Gastrocnemius medialis (tissue), 4 donors: ENCODE measurements at places on chromosomes 5 and 9.

DNA sequence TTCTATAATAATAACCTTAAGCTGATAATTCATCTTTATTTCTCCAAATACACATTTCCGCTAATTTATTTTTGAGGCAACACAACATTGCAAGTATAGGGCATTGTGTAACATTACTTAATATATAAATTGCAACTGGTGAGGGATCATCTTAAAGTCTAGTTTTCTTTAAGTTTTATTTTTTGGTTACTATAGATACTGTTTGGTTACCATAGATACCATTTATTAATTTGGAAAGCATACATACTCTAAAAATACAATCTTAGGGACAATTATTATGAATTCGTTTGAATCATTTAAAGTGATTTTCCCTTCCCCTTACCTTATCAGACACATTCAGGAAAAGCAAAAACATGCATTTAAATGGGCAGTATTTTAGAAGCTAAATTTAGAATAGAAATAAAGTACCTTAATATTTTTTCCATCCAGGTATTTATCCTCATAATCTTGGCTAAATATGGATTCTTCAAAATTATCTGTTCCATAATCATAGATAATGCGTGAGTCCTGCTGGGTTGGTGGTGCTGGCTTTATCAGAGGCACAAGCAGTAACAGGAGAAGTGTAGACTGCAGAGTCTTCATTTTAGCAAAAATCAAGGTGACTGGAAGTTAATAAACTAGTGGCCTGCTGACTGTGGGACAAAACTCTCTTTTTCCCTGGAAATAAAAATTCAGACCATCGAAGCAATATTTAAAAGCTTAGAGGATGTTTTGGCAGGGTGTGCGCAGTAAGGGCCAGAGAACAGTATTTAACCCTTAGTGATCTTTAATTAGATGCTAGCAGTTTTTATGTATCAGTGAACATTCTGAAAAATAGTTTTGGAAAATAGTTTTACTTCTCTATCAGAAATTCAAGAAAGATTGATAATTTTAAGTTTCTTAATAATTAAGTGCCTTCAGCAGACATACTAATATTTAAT is 1.3 kb downstream of the OGN start:
- no peak for DNase-seq

GRCh38 chr5:38323645-38324295 is 65.4 kb downstream of the EGFLAM start:
- no peak for DNase-seq

GRCh38 chr9:95857124-95857523 is 18.4 kb upstream of the ERCC6L2 start:
- DNase-seq: no peak

DNA sequence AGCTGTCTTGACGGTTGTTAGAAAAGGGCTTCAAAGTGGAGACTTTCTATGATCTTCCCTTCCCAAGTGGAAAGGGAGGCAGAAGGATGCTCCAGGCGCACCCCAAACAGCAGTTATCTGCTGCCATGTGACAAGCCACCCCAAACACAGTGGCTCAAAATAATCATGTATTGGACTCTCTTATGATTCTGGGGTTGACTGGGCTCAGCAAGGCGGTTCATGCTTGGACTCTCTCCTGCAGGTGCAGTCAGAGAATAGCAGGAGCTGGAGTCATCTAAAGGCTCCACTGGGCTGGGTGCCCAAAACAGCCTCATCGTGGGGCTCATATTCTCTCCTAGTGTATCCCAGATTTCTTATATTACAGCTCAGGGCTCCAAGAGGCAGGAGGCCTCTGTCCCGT is 177.6 kb upstream of the IER5L start:
- DNase-seq: no peak

DNA sequence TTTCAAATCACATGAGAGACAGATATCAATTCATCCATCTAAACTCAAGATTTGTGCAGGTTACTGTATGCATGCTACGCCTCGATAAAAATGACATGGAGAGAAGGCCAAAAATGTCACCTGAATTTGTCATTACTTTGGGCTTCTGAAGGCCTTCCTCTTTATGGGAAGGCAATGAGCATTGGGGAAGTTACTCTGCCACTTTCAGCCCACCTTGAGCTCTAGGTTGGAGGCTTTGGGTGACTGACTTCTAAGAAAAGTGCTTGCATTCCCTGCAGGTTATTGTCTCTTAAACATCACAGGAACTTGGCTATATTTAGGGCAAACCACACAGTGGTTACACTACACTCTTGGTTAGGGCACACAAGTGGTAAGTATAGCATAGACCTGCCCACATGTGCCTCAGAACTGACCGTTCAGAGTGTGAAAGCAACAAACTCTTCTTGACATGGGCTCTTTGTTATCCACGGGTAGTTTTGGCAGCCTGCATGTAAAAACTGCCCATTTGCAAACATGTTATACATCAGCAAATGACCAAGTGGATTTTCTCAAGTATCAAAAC is 169.5 kb downstream of the ZNF608 start:
- DNase-seq: no peak

GRCh38 chr5:153816870-153817269 is 221.8 kb downstream of the FAM114A2 start:
- DNase-seq: no peak

GRCh38 chr9:125650271-125650737 is 56.7 kb downstream of the MAPKAP1 start:
- no peak for DNase-seq

DNA sequence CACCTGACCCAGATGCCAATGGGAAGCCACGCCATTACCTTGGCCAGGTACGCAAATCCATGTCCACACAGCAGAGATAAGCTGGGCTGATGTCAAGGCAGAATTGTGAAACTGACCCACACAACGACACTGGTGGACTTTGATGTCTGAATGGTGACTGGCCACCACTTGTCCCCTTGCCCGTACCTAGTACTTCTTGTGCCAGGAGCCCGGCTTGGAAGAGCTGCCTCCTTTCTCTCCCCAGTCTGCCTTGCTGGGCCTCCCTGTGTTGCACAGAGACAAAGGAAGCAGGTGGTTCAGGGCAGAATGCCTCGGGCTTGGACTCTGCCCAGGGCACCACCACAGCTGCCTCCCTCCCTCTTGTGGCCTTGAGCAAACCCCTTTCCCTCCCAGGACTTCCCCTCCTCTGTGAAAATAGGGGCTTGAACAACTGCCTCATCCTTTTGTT is 23.3 kb downstream of the PTGES2 start:
- peak; percentile 94 for DNase-seq

GRCh38 chr9:137619240-137620047 is 639 bp downstream of the EHMT1 start:
- no peak for DNase-seq

GRCh38 chr5:14735944-14736343 is 71.4 kb downstream of the OTULIN start:
- DNase-seq: no peak

DNA sequence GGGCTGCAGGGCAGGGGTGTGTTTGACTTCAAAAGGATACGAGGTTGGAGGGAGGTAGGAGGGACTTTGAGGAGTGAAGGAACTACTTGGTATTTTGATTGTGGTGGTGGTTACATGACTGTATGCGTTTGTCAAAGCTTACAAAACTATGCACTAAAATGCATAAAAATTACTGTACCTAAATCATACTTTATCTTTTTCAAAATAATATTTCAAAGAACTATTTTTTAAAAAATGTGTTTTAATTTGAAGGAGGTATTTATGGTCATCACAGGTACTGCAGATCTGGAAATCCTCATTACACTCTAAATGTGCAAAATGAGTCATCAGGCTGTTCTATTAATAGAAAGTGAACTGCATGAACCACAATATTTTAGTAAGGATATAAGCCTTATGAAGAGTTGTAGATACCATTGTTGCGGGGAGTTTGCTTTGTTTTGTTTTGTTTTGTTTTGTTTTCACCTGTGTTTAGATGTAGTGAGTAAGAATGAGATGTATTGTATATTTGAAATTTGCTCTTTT is 116.9 kb downstream of the ARRDC3 start:
- DNase-seq: no peak

DNA sequence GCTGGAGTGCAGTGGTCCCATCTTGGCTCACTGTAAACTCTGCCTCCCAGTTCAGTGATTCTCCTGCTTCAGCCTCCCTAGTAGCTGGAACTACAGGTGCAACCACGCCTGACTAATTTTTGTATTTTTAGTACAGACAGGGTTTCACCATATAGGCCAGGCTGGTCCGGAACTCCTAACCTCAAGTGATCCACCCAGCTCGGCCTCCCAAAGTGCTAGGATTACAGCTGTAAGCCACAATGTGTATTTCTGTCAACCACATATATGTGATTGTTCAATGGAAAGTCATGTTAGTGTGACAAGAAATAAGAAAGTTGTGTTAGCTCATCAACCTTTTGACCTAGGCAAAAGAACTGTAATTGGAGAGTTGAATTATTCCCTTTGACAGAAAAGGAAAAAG is 677.1 kb upstream of the CHD1 start:
- no peak for DNase-seq

- DNase-seq: no peak
Measured at GRCh38 chr5:154728939-154729588, 26.1 kb upstream of the LARP1 start.

GRCh38 chr9:82438581-82438980 is 450.0 kb downstream of the SPATA31D1 start:
- DNase-seq: no peak

GRCh38 chr9:137530331-137530730 is 19.9 kb downstream of the PNPLA7 start:
- DNase-seq: no peak

DNA sequence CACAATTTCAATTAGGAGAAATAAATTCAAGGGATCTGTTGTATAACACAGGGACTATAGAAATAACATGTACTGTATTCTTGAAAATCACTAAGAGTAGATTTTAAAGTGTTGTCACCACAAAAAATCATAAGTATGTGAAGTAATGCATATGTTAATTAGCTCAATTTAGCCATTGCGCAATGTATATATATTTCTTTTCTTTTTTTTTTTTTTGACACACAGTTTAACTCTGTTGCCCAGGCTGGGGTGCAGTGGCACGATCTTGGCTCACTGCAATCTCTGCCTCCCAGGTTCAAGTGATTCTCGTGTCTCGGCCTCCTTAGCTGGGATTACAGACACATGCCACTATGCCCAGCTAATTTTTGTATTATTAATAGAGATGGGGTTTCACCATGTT is 70.2 kb downstream of the XRCC4 start:
- no peak for DNase-seq

GRCh38 chr9:99154356-99154755 is 49.4 kb downstream of the TGFBR1 start:
- DNase-seq: no peak

DNA sequence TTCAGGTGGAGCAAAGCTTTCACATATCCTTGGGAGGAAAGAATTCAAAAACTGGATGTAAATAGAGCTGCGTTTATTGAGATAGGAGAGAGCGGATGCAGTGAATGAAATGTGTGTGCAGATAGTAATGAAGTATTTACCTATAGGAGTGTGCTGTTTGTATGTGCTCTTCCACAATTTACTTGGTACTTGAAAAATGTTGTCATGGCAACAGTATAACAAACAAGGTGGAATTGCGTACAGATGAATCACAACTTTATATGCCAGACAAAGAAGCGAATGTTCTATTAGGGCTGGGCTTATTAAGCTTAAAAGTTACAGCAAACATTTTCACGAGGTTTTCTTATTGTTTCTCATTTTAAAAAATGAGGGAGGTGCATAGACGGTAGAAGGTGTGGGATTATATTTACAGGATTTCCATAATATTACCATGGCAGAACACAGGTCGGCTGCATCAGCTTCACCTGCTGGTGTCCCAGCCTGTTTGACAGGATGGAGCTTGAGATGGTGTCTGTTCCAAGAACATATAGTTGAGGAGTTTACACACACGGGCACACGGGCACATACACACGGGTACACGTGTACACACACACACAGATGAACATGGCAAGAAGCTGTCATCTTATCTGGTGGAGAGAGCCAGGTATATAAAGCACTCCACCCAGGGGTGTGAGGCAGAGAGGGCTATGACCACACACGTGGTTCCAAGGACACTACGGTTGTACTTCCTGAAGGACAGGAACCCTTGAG is 155.7 kb downstream of the RMI1 start:
- DNase-seq: no peak

DNA sequence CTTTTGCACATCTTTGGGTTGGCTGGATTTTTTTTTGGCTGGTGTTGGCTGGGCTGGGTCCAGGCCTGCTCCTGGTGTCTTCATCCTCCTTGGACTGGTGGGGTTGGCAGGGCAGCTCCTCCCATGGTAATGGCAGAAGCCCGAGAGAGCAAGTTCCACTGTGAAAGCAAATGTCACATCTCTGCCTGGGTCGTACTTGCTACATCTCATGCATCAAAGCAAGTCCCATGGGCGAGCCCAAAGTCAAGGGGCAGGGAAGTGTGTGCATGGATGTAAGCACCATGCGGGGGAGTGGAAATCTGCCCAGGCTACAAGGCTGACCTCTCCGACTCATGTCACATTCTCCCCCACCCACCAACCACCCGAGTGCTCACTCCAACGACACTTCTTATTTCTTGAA is 26.7 kb downstream of the NKX2-5 start:
- DNase-seq: no peak

DNA sequence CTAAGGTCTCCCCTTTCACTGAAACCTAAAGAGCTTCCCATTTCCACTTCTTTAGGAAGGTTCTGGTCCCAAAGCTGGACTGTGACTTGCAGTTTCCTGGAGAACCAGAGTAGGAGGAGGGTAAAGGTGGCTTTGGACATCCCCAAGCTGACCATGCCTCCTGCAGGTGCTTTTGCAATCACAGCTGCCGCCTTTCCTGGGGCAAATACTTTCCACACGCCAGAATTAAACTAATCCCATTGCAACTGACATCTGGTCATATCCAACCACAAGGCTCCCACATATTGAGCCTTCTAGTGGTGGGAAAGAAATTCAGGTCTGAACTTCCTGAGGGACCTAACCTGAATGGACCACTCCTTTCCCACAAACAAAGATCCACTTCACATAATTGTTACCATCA is 92.7 kb downstream of the NRG2 start:
- DNase-seq: no peak

DNA sequence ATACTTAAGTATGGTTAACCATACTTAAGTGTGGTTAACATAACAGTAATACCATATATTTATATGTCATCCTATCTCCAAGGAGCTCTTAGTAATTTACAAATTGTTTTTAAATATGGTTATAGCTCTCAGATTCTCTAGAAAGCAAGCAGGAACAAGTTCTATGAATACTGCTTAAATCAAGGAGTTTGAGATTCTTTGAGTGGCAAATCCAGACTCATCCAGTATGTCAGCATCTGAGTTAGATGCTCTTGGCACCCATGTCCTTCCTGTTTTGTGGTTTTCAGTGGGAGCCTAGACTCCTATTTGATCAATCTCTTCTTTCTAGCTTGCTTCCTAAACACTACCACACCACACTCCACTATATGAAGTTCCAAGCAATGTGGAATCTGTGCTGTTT is 114.7 kb upstream of the GDNF start:
- DNase-seq: no peak
